ENCODE measurements at places on chromosomes 2 and 18. TPM values are rescaled to one million over a fixed set of nuclear protein-coding genes. Genes with fewer than 3 reads are reported as not detected.

Gene STARD6
- total RNA-seq: 0.46 TPM

Gene AQP12A
- total RNA-seq: not detected

GRCh38 chr2:85777441-85777861, 23.7 kb downstream of the ATOH8 start:
- DNase-seq: no peak

- peak; percentile 10 for DNase-seq
Measured at GRCh38 chr2:134718023-134718816, 580 bp downstream of the TMEM163 start.

- DNase-seq: no peak
Measured at GRCh38 chr18:26867471-26867870, 2.0 kb upstream of the AQP4 start.

DNA sequence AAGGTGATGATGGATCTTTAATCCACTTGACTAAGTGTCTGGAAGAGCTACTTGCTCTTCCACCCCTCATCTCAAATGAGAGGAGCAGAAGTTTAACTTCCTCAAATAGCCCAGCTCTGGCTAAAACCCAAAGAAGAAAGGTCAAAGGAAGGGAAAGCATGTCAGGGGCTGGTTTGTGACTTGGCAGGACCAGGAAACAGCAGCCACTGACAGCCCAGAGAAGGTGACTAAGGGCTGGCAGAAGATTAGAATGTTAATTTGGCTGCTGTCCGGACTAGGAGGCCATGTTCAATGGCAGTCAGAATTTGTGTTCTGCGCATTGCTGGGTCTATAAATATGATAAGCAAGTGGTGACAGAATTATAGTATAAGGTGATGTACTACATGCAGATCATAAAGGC, 386.2 kb downstream of the SETBP1 start:
- no peak for DNase-seq

Measured in CD8-positive, alpha-beta memory T cell (primary cell).